ENCODE measurements at places on chromosomes 2 and 18.
A peak's percentile ranks its signal among the peaks of the same experiment; 100 is the strongest.

GRCh38 chr2:140696449-140696848 is 1434.4 kb downstream of the LRP1B start:
- peak; percentile 7 for DNase-seq

GRCh38 chr18:58536534-58537271 is 92.2 kb downstream of the ALPK2 start:
- no peak for DNase-seq

- DNase-seq, result no peak
Observed at GRCh38 chr2:40043641-40044040, 264.6 kb upstream of the THUMPD2 start.

DNA sequence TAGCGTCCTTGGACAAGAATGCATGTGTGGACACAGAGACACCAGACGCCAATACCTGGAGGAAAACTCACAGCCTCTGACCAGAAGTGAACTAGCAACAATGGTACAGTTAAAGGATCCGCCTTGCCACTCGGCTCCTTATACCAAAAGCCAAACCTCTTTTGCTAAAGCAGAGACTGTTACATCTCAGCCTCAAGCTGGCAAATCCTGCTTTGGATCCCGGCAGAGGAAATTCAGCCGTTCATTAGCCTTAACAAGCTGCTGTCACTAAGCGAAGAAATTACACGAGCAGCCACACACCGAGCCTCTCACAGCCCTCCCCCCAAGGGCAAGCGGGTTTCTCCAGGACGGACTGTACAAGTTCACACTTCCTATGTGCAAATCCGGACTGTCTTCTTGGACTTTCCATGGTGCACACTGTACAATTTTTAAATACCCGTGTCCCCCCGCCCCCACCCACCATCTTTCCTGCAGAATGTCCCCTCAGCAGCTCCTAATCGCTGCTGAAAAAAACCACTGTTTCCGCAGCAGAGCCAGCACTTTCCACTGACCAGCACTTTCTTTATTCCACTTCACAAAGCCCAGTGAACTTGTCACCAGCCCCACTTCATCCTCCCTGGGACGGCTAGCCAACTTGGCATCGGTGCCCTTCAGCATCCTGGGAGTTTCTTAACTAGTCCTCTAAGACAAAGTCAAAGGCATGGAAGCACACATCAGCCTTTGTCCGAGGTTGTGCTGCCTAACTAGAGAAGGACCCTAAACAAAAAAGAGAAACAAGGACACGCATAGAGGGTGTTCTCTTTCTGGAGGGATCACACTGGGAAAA is 1.5 kb downstream of the KLF7 start:
- no peak for DNase-seq

DNA sequence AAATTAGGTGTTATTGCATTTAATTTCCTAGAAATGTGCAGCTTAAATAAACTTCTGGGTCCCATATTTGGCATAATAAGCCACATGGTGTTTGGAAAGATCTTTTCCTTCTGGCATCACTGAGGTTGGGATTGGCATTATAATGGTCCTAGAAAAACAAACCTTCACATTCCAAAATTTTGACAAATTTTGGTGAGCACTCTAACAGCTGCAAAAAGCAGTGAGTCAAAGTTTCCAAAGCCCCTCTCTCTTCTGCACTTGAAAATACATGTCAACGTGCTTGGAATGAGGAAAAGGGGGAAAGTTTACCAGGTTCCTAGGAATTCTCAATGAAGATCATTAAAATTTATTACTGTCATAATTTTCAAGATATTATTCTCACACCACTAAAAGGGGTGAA is 77.8 kb upstream of the STK17B start:
- no peak for DNase-seq

DNA sequence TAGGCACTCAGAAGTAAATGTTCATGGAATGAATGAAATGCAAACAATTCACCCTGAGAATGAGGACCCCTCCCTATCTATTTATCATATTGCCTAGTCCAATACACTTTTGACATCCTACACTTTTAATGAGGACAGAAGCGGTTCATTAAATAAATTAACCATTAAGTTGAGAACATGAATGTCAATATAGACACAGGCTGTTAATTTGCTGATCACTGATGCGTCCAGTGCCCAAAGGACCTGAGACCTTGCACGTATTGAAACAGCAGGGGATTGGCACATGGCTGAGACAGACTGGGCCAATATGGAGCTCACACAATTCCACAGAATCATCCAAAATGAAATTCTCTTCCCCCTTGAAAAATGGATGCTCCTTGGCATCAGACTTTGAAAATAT is 430.0 kb downstream of the SLC4A3 start:
- DNase-seq, result no peak

- no peak for DNase-seq
Observed at GRCh38 chr2:1638281-1638860, 105.9 kb downstream of the PXDN start.

- no peak for DNase-seq
Observed at GRCh38 chr2:64812285-64812684, 158.6 kb upstream of the SERTAD2 start.

DNA sequence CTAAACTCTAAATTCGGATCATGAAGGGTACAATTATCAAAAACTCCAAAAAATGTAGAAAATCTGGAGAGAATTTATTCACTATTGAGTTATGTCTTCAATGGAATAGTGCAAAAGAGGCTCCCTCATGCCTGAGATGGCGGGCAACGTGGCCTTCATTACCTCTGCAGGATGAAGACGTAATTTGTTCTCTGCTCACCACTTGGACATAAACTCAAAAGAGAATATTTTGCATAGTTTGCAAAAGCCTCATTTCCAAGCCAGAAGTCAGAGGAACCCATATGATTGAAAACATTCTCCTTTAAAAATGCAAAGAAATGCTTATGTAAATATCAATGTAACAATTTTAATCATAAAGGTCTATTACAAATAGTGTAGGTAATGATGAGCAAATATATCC is 58.7 kb downstream of the SLC25A12 start:
- no peak for DNase-seq

DNA sequence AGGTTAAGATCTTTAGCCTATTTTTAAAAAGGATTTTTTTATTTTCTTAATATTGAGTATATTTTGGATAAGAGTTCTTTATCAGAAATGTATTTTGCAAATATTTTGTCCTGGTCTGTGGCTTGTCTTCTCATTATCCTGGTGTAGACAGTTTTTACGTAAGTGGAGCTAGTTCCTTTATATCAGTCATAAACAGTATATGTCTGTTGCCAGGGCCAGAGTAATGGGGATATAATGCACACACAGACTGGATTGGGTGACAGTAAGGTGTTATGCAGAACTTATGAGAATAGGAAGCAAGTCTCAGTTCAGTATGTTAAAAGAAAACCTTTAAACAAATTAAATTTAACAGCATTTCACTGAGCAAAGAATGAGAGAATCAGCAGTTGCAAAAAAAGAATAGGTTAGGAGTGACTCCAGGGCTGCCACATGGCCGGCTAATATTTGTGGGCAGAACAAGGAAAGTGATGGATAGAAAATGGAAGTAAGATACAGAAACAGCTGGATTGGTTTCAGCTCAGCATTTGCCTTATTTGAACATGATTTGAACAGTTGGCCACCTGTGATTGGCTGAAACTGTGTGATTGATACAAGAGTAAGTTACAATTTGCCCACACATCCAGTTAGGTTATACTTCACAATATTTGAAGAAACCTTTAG is 61.1 kb upstream of the ZNG1B start:
- DNase-seq, result no peak

DNA sequence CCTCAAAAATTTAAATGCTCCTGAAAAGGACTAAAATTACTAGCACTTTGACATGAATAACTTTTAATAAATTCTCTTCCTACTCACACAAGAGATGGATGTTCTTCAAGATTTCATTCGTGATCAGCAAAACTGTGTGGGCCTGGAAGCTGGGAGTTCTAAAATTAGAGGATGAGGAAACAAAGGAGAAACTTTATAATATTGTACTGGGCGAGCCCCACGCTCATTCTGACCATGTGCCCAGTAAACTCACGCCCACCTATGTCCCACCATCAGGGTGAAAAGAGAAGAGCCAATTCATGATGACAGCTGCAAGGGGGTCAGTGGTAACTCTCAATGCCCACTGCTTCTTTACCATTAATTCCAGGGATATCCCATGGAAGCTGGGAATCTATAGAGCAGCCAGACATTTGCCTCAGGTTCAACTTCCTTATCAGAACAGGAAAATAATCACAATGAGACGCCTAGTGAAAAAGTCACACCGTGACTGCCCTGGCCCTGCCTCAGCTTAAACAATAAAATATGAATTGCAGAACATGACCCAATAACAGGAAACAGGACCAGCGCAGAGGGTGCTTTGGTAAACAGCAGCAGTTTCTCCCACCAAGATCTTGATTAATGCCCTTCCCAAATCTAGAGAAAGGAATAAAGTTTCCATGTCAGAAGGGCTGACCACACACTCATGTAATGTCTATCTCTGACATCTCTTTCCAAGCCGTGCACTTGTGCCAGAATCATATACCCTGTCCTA is 438.6 kb downstream of the TXNL1 start:
- DNase-seq, result no peak

DNA sequence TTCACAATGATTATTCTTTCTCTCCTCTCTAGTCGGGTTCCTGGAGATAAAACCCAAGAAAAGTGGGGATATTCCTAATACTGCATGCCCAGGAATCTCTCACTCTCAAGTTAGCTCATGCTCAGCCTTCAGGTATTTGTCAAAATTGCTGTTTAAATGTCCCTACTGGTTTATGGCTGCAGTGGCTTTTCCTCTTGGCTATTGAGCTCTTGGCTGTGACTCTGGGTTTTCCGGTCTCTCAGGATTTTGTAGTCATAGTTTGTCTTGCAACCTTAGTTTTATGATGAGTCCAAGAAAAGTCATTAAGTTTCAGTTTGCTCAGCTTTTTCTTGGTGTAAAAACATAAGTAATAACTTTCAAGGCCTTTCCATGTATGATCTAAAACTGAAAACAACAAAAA is 820.7 kb upstream of the HS6ST1 start:
- DNase-seq, result no peak

- no peak for DNase-seq
Observed at GRCh38 chr2:27442920-27443282, 720 bp downstream of the KRTCAP3 start.

- DNase-seq, result no peak
Observed at GRCh38 chr2:69310111-69311023, 76.7 kb downstream of the GFPT1 start.

DNA sequence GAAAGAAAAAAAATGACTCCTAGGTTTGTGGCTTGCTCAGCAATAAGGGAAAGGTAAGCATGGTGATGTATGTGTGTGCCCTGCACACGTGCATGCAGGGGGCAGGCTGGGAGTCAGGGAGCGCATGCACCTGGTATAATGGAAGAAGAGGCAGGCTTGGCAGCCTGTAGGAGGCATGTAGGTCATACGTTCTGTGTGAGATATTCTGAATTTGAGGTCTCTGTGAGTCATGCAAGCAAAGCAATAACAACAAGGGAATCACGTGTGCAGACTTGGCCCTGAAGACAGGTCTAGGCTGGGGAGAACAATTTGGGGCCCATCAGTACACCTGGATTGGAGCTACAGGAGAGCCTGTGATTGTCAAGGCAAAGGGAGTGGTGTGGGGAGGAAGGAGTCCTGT is 94.5 kb upstream of the TTC39C start:
- DNase-seq, result no peak

- DNase-seq, result no peak
Observed at GRCh38 chr2:241563031-241563507, 4.5 kb downstream of the BOK start.

GRCh38 chr2:60550984-60551239 is 2.5 kb downstream of the BCL11A start:
- no peak for DNase-seq

DNA sequence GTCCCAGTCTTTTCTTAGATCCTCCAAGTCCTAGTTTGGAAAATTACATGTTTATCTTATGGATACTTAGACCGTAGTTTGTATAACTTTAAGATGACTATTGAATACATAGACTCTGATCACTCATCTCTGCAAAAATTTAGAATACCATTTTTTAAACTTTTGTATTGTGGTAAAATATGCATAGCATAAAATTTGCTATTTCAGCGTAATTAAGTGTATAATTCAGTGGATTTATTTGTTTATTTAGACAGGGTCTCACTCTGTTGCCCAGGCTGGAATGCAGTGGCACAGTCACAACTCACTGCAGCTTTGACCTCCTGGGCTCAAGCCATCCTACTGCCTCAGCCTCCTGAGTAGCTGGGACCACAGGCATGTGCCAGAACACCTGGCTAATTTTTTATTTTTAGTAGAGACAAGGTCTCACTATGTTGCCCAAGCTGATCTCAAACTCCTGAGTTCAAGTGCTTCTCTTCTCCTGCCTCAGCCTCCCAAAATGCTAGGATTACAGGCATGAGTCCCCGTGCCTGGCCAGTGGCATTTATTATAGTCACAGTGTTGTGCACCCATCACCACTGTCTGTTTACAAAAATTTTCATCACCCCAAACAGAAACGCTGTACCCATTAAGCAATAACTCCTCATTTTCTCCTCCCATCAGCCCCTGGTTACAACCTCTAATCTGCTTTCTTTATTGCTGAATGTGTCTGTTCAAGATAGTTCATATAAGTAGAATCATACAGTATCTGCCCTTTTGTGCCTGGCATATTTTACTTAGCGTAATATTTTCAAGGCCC is 90.0 kb downstream of the MAP3K20 start:
- DNase-seq, result no peak

- DNase-seq, result no peak
Observed at GRCh38 chr2:138244501-138244925, 257.1 kb upstream of the SPOPL start.

GRCh38 chr2:237217995-237218616 is 132.4 kb downstream of the COPS8 start:
- no peak for DNase-seq

DNA sequence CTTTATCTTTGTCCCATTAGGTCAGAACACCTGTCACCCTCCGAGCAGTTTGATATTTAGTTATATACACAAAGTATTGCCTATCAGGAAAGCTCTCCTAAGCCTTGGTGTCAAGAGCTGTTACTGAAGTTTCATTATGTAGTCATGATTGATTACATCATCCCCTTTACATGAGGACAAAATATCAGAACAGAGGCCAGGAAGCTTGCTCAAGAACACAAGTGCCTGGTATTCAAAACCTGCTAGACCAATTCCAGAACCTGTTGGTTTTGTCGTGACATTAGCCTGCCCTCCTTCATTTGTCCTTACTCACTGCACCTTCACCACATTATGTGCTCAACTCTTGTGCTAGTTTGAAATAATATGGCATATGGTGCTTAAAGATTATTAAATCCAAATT is 377.1 kb downstream of the CDH19 start:
- peak; percentile 32 for DNase-seq

- no peak for DNase-seq
Observed at GRCh38 chr2:200034816-200035215, 79.4 kb downstream of the MAIP1 start.

- DNase-seq, result no peak
Observed at GRCh38 chr2:205686783-205687640, 4.7 kb downstream of the NRP2 start.

GRCh38 chr2:236254001-236254400 is 10.2 kb downstream of the ASB18 start:
- no peak for DNase-seq

- no peak for DNase-seq
Observed at GRCh38 chr2:198438331-198438730, 633.9 kb downstream of the PLCL1 start.

GRCh38 chr2:191615596-191615995 is 62.3 kb upstream of the NABP1 start:
- no peak for DNase-seq

Data from NCI-H510A (cell line).